ENCODE measurements at places on chromosomes 2 and 18.

- DNase-seq = no peak
These were observed 31.9 kb downstream of the ATP8B1 start for GRCh38 chr18:57771193-57771592.

DNA sequence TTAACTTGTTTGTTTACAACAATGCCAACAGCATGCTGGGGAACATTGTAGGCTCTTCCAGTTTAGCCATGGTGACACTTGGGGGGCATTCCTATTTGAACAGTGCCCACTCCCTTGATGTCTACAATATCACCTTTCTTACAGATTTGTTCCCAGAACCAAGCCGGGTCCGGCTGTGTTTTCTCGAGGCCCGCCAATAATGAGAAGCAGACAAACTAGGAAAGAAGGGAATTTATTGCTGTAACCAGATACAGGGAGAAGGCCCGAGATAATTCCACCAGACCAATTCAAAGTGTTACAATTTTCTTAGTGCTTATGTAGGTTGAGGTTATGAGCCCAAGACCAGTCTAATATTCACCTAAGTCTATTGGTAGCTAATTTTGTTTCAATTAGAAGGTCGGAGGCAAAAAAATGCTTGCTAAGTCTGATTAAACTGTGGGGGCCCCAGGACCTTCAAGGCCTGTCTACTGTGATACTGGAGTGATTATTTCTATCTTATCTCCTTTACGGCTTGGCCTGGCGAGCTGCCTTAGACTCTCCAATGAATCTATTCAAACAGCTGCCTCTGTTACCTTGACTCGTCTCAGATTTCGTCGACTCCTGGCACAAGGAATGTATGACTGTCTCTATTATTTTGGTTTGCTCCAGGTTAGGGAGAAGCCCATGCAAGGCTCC, 59.1 kb upstream of the PSME4 start:
- no peak for DNase-seq

- no peak for DNase-seq
These were observed 60.3 kb downstream of the PIAS2 start for GRCh38 chr18:46856973-46857372.

- DNase-seq = no peak
These were observed 501.8 kb upstream of the RAB12 start for GRCh38 chr18:8107426-8107825.

DNA sequence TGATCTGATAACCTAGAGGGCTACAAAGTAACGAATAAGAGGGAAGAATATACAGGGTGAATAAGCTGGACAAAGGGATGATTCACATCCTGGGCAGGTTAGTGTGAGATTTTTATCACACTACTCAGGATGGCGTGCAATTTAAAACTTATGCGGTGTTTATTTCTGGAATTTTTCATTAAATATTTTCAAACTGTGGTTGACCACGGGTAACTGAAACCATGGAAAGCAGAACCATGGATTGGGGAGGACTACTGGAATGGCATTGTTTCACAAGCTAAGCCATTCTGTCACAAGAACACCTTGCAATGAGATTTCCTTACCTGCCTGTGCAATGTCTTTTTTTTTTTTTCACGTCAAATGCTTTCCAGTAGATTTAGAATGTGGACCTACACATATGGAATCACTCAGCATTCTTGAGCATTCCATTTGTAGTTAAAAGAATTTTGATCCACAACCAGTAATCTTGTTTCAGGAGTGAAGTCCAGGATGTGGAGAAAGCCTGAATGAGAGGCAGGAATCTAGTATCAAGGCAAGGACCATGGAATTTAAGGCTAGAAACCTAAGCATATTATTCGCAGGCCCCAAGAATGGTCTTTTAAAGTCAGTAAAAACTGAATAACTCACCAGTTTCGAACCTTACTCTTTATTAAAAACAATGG, 8.0 kb upstream of the CDK15 start:
- DNase-seq = peak; percentile 61

DNA sequence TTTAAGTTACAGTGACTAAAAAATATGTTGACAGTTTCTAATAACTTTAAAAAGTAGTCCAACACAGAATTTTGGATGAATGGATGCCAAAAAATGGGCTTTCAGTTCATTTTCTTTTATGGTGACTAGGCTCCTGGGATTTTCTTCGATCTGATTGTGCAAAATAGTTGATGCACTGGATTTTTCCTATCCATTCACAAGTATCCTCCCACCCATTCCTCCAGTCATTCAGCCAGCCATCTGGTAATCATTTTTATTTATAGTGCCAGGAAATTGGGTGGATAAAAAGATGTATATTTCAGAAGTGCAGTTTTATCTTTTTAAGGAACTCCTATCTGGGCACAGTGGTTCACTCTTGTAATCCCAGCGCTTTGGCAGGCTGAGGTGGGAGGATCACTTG, 175.1 kb downstream of the PTPRM start:
- no peak for DNase-seq

- no peak for DNase-seq
These were observed 465.1 kb downstream of the LPIN1 start for GRCh38 chr2:12211326-12212175.

GRCh38 chr2:134189009-134189720, 64.7 kb upstream of the MGAT5 start:
- no peak for DNase-seq
